ENCODE measurements at places on chromosomes 3 and 15.

DNA sequence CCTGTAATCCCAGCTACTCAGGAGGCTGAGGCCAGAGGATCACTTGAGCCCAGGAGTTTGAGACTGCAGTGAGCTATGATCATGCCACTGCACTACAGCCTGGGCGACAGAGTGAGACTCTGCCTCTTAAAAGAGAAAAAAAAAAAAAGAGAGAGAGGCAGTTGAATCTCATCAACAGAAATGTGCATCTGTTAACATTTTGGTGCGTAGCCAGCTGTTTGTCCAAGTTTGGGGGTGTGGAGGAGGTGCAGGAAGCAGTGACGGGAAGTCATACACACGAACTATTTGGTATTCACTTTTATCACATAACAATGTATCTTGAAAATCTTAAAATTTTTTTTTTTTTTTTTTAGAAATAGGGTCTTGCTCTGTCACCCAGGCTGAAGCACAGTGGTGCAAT is 18.2 kb upstream of the CEMIP start:
- no peak for DNase-seq

- DNase-seq: no peak
Measured at GRCh38 chr3:8931342-8931741, 31.9 kb downstream of the RAD18 start.

- DNase-seq: no peak
Measured at GRCh38 chr3:171446801-171447578, 13.2 kb downstream of the TNIK start.

GRCh38 chr3:24704496-24704895 is 209.8 kb upstream of the THRB start:
- no peak for DNase-seq

GRCh38 chr3:180433152-180433551 is 168.8 kb upstream of the TTC14 start:
- no peak for DNase-seq

GRCh38 chr3:10337323-10338163 is 16.6 kb upstream of the SEC13 start:
- DNase-seq: no peak

DNA sequence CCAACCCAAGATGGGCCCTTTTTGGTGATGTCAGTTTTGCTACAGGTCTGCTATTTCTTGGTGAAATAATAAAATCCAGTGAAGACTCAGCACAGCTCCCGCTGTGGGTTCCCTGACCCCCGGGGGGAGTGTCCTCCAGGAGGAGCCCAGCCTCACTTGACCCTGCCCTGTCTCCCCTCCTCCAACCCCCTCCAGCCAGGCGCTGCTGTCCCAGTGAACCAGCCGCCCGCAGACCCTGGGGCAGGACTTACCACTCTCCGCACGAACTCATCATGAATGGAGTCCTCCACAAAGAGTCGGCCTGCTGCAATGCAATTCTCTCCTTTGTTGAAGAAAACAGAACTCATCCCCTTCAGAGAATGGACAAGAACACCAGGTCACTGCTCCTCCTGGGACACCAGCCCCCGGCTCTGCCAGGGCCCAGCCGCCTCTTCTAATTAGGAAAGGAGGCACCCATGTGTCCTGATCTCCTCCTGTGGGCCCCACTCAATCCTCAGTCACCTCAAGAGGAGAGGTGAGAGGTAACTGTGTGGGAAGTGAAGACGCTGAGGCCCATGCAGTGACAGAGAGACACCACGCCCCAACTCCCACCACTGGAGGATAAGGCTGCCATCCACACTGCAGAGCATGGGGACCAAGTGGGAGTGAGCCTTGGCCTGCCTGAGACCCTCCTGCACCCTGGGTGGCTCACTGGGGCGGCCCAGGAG is 28.8 kb upstream of the SLC41A3 start:
- DNase-seq: no peak

- DNase-seq: no peak
Measured at GRCh38 chr3:97816811-97817210, 5.0 kb upstream of the CRYBG3 start.

DNA sequence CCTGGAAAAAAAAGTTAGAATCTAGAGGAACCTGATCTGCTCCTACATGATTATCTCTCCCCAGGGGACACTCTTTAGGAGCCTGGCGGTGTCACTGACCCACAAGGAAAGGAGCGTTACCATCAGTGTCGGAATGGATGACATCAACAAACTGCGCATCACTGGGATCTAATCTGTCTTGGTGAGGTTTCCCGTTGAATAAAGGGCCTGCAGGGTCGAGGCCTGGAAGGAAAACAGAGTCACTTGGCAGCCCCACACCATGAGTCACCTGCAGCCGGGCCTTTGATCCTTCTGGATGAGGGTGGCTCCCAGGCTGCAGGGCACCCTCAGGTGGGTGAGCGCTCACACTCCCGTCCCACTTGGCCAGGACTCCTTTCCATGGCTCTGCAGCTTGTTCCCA is 25.0 kb downstream of the LIPH start:
- DNase-seq: no peak

DNA sequence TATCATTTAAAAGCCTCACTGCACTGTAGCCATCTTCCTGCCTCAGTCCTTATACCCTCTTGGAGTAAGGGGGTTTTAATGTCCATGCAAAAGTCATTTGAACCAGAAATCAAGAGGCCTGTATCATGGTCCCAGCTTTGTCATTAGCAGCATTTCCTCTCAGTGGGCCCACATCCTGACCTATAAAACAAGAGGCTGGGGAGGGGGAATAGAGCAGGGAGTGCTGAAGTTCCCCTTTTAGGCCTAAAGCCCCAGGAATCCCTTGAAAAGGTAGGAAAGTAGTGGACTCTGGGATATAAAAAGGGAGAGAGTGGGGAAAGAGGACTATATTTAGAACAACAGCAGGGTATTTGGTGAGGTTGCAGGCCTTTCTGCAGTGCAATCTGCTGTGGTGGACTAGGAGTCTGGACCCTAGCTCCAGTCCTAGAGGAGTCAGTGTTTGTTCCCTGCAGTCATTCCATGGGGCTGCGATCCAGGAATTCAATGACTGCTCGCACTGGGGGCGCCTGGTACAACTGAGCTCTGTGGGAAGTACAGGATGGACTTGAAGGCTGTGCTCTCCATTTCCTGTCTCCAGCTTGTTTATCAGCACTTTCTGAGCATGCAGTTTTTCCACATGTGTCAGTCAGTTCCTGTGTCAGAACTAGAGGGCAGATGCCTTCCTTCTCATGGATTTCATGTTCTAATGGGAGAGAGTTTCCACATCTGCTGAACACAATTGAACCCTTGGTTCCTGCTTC is 46.8 kb downstream of the PDHB start:
- no peak for DNase-seq

DNA sequence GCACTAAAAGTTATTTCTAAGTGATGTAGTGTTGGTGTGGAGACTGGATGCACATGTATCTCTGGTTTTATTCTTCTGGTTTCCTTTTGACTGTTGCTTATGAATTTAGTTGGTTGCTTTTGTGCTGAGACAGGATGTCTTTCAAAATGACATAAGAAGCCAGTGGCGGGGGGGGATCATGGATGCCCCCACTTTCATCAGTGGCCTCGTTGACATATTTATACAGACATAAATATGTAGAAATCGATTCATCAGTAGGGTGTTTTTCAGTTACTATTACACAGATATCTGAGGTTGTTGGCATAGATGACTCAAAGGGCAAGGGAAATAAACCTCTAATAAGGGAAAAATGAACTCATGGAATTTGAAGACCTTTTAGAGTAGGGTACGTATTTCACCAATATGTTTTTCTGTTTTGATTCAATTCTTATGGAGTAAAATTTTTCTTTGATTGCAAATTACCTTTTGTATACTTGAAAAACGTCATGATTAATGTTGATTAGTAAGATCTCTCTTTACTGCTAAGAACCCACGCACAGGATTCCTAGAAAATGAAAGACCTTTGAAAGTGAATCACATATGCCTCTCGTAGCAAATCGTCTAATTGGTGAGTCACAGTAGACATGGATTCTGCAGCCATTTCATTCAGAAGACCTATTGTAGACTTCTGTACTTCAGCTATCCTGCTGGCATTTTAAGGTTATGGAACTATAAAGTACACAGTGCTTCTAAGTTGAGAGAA is 97.4 kb upstream of the RBMS3 start:
- DNase-seq: no peak

GRCh38 chr3:9223672-9224071 is 25.8 kb downstream of the SRGAP3 start:
- no peak for DNase-seq

- DNase-seq: no peak
Measured at GRCh38 chr3:54047568-54047967, 74.8 kb upstream of the CACNA2D3 start.

DNA sequence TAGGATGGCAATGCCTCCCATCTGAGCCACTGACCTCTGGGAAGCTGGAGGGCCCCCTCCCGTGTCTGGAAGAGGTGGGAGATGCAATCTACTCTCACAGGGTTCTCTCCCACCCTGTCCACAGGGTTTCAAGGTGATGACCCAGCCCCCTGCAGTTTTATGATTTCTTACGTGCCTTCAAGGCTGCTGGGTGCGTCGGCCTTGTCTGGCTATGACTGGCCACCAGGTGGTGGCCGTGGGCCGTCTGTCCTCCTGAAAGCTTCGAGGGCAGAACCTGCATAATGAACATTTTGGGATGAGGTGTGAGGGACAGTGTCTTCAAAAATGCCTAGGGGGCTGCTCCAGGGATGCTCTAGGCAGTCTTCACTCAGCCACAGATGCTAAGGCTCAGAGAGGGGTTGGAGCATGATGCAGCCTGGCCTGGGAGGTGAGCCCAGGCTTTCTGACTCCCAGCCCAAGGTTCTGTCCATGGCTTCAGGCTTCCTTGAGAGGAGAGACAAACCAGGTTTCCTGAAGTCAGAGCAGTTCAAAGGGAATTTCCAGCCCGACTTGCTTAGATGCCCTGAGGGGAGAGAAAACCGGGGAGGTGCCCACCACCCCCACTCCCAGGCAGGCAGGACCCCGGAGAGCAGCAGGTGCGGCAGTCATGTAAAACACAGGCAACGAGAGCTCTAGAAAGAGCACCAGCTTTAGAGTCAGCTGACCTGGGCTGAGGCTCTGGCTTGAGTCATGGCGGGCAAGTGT is 18.7 kb downstream of the ISG20 start:
- peak; percentile 72 for DNase-seq

GRCh38 chr15:48681353-48681752 is 35.8 kb upstream of the FBN1 start:
- DNase-seq: no peak

- no peak for DNase-seq
Measured at GRCh38 chr15:72800833-72801481, 17.4 kb upstream of the ADPGK start.

- no peak for DNase-seq
Measured at GRCh38 chr3:89932882-89933281, 825.5 kb downstream of the EPHA3 start.

DNA sequence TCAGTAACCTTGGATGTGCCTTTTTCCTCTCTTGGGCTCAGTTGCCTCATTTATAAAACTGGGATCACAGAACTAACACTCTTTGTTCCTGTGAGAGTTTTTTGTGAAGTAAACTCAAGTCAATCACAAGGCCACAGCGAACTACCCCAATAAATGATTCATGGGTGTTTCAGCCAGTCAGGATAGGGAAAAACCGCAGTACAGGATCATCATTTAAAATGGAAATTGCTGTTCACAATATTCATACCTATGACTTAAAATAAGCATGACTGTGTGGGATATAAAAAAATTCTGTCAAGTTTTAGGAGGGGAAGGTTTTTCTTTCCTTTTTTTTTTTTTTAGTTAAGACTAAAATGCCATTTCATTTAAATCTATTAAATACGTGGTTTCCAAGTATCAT is 238.1 kb downstream of the CHST2 start:
- no peak for DNase-seq

DNA sequence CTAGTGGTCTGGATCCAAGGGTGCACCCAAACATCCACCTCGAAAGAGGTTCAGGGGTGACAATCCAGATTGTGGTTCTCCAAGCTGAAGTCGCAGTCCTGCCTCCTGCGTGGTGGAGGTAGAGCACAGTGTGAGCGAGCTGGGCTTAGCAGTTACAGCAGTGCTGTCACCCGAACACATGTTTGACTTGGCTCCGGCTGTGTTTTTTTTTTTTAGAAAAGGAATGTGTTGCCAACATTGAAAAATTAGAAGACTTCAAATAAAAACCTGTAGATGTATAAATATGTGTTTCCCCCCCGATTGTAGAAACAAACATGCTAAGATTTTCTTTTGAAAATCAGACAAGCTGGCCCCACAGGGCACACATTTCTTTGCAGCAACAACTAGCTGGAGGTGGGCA is 530.8 kb downstream of the SHQ1 start:
- no peak for DNase-seq

DNA sequence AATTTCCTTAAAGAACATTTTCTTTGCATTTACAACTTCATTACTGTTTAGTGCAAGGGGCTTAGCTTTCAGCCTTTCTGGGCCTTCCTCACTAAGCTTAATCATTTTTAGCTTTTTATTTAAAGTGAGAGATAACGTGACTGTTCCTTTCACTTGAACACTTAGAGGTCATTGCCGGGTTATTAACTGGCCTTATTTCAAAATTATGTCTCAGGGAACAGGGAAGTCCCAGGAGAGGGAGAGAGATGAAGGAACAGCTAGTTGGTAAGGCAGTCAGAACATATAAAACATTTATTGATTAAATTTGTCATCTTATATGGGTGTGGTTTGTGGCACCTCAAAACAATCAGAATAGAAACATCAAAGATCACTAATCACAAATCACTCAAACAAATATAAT is 268.7 kb downstream of the TIGIT start:
- no peak for DNase-seq

GRCh38 chr3:44048196-44048924 is 193.3 kb upstream of the TOPAZ1 start:
- no peak for DNase-seq

- no peak for DNase-seq
Measured at GRCh38 chr3:32411442-32411841, 19.8 kb downstream of the CMTM7 start.

DNA sequence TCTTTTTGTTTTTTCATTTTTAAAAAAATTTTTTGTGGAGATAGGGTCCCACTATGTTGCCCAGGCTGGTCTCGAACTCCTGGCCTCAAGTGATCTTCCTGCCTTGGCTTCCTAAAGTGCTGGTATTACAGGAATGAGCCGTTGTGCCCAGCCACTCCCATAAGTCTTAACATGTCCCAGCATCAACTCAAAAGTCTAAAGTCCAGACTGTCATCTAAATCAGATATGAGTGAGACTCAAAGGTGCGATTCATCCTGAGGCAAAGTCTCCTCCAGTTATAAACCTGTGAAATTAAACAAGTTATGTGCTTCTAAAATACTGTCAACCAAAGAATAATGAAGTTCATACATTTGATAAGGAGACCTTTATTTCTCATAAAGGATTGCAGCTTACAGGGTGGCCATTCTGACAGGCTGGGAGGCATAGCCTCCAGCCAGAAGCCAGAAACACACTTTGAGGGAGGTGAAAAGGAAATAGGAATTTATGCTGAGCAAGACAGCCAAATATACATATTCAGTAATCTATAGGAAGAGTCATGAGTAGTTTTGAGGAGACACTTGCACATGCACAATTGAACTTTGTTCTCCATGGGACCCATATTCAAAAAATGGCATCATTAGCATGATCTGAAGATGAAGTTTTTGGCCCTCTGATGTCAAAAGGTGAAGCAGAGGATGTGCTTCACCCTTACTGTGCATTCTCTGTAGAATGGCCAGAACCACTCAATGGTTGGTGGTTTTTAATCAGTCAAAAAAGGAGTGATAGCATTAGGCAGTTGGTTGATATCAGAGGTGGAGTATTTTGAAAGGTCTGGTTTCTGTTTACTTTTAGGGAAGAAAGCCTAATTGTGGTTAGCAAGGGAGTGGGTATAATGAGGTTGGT is 11.0 kb upstream of the ZNF662 start:
- DNase-seq: no peak

- no peak for DNase-seq
Measured at GRCh38 chr3:142040941-142041491, 108.3 kb downstream of the TFDP2 start.

- DNase-seq: no peak
Measured at GRCh38 chr3:190266265-190266912, 55.9 kb downstream of the CLDN1 start.

GRCh38 chr15:38471974-38472373 is 18.0 kb downstream of the FAM98B start:
- DNase-seq: no peak

Measured in RWPE2 (cell line).